ENCODE measurements at places on chromosomes 7 and 10. TPM values are rescaled to one million over a fixed set of nuclear protein-coding genes. Genes with fewer than 3 reads are reported as not detected.

GRCh38 chr7:7564323-7564780 is 2.3 kb upstream of the MIOS start:
- peak; percentile 89 for DNase-seq

DNA sequence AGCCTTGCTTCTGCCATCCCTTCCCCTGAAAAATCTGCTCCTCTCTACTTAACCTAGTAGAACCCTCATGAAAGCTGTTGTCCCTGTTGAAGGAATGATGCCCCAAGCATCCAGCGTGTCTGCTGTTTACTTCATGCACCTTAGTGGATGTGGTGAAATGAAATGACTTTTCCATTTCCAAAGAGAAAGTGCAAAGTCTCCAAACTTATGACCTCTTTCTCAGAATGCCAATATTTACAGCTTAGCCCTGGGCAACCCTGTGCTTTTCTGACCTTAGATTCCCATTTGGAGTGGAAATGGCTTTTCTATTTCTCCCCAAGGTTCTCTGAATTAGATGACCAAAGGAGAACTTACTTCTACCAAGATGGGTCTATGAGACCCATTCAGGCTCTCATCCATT is 256.9 kb downstream of the KCNMA1 start:
- no peak for DNase-seq

DNA sequence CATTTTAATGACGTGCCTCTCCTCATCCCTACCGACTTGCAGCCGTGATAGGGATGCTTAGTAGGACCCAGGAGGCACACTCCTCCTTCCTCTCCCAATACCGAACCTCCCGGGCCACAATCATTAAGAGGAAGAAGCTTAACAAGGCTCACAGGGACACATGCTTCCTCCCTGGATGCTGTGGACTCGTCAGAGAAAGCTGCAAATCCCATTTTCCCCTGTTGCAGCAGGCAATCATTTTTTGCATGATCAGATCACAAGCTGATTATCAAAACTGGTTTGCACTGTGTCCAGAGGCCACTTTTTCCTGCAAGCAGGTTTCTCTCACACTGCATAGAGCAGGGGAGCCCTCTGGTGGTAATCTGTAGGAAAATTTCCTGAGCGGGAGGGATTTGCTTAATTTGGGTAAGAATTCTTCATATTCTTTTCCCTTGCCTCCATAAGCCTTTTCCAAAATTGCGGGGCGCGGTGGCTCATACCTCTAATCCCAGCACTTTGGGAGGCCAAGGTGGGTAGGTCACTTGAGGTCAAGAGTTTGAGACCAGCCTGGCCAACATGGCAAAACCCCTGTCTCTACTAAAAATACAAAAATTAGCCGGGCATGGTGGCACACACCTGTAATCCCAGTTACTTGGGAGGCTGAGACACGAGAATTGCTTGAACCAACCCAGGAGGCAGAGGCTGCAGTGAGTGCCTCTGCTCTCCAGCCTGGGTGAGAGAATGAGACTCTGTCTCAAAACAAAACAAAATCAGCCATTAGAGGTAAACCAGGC is 16.1 kb upstream of the LAMB4 start:
- DNase-seq = peak; percentile 86

GRCh38 chr7:77247206-77247850 is 47.7 kb upstream of the FGL2 start:
- DNase-seq = peak; percentile 78

- DNase-seq = no peak
Observed at GRCh38 chr7:116162254-116162653, 48.1 kb upstream of the TES start.

DNA sequence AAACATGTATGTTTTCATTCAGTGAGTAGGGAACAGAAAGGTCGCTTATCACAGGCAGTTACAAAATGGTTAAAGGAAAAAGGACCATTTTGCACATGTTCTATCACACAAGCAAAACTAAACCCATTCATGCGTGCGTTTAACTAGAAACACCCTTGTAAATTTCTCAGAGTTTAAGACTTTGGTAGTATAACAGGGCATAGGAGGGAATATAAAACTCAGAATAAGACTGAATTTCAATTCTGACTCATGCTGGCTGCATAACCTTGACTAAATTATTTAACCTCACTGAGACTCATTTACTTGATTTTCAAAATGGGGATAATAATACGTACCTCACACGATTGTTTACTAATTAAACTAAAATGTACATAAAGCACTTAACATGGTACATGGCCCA is 243.8 kb upstream of the PTN start:
- no peak for DNase-seq

DNA sequence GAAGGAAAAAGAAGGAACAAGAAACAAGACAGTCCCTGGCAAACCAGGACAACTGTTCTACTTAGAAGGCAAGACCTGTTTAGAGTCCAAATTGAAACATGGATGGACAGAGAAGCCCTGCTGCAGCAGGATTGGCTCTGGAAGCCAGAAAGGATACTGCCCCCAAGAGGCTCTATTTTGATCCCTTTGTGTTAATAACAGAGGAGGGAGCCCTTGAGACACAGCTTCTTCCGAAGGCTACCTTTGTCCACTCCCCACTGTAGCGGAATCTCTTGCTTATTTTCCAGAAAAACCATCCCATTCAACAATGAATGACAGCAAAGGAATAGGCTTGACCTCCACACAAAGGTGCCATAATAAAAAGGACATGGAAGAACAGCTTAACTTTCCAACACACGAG is 120.3 kb upstream of the FOXK1 start:
- no peak for DNase-seq

- DNase-seq = peak; percentile 35
Observed at GRCh38 chr7:150317748-150318444, 5.3 kb upstream of the LRRC61 start.

DNA sequence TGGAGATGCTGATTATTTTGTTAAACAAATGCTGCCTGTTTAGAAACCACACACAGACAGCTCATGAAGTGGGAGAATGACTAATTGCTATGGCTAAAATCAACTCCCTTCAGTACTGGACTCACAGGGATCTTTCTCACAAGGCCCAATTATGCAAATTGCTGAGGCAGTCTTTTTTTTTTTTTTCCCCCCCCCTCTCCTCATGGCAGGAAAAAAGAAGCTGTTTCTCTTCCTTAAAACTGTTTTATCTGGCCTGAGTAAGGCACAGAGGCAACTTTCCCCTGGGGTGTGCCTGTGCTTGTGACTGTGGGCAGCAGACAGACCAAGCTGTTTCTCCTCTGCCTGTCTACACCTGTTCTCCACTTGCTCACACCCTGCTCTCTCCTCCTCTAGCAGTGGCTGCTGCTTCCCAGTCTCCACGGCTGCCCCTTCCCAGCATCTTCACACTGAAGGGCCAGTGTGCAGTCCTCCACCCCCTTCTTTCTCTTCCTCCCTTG is 65.4 kb upstream of the STEAP1B start:
- peak; percentile 83 for DNase-seq

DNA sequence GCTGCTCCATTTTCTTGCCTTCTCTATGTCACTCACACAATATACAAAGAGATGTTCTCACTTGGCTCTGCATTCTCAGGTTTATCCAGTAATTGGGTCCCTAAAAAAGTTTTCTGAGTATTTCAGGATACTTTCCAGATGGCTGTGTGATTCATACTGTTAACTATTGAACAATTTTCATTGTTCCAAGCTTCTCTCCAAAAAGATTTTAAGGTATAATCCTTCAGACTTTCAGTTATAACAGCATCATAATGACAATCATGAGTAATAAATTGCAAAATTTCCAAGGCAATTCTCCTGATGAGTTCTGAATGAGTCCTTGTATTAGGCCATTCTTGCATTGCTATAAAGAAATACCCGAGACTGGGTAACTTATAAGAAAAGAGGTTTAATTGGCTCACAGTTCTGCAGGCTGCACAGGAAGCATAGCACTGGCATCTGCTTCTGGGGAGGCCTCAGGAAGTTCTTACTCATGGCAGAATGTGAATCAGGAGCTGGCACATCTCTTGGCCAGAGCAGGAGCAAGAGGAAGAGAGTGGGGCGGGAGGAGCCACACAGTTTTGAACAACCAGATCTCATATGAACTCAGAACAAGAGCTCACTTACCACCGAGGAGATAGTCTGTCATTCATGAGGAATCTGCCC is 148.1 kb downstream of the SLC16A9 start:
- DNase-seq = peak; percentile 79

- DNase-seq = peak; percentile 87
Observed at GRCh38 chr10:22655312-22655981, 58.9 kb downstream of the PIP4K2A start.

GRCh38 chr7:28626624-28627262 is 214.4 kb downstream of the CREB5 start:
- DNase-seq = peak; percentile 71

DNA sequence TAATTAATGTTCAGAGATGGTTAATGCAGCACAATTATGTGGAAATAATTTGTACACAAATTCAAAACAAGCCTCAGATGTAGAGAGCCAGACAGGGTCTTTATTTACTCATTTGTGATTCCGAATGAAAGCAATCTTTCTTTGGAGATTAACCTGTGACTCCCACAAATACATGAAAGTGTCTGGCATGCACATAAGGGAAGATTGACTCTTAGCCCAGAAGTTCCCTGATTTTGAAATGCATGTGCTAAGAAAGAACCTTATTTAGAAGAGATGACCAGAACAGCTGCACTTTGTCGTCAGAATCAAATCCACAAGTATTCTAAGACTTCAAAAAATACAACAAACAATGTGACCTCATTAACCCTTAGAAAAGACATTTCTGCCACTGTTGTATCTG is 45.1 kb downstream of the RNLS start:
- peak; percentile 28 for DNase-seq

DNA sequence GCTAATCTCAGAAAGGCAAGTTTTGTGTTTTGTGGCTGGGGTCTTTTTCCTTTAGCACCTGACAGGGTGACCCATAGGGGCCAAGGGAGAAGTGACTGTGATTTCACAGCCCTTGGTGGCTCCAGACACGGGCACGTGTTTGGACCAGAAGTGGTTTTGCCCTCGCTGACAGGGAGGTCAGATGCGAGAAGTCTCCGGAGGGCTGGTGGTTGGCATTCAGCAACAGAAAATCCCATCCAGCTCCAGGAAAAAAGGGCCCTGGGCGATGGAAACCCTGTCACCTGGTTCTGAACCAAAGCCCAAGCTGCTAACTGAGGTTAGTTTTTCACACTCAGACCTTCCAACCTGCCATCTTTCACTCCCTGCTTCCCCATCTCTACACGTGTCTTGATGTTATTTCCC is 272.9 kb downstream of the TRIL start:
- no peak for DNase-seq

DNA sequence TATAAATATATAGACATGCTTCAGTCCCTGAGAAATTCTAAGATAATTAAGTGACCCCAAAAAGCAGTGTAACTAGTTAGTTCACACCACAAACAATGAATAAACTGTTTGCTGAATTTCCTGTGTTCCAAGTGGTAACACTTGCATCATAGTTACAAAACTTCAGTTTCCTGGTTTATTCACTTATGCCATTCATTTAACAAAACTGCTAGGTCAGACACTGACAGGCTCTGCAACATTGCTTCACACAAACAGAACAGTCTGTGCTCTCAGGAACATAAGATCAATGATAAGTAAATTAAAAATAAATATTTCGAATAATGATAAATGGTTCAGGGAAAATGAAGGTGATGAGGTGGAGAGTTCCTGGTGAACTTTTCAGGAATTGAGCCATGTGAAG is 133.3 kb upstream of the NAMPT start:
- DNase-seq = peak; percentile 37

- no peak for DNase-seq
Observed at GRCh38 chr7:36710186-36710791, 14.0 kb downstream of the AOAH start.

- DNase-seq = no peak
Observed at GRCh38 chr7:41581041-41581440, 121.8 kb downstream of the INHBA start.

- peak; percentile 81 for DNase-seq
Observed at GRCh38 chr7:129882531-129882930, 70.2 kb downstream of the UBE2H start.

DNA sequence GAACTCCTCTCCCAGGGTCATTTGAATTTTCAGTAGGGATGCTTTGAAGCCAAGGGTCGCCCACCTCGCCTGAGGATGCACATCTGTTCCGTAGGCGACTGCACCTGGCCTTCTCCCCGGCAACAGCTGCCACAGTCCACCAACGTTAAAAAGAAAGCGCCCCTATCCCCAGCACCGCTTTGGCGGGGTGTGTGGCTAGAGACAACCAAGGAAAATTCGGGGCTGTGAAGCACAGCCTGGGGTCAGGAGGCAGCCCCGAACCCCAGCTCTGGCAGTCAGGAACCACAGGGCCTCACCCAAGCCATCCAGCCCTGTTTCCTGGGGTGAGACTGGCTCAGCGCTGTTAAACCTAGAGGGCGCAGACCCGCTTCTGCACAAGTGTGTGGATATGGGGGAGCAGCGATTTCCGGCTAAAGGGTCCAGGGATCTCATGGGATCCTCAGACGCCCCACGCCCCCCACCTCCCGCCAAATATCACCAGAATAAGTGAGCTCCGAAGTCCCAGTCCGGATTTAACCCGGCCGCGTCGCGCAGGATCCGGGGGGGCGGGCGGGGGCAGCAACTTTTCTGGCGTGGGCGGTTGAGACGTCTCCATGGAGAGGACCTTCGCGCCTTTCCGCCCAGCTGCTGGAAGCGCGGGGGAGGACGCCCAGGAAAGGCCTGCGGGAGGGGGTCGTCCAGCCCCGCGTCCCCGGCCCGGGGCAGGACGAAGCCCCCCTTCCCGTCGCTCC is 822 bp downstream of the ZC3HAV1L start:
- peak; percentile 69 for DNase-seq

DNA sequence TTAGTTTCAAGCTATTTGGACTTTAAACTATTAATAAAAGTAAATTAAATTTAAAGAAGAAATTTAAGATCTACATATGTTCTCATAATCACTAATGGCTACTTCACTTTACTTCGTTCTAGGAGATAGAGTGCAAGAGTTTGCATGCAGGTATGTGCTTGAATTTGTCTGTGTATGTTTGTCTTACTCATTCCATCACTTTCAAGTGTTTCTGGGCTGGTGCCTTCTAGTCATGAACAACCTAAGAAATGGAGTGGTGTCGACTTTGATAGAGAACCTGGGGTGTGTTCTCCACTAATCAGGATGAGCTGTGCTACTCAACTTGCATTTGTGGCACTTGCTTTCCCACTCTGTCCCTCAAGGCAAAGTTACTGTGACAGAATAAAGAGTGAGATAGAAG is 169.9 kb downstream of the KCND2 start:
- DNase-seq = no peak

- no peak for DNase-seq
Observed at GRCh38 chr10:1809139-1809741, 71.9 kb upstream of the ADARB2 start.

The GPR15LG gene
- not detected for polyA plus RNA-seq

The SLIT1 gene
- 0.04 TPM for polyA plus RNA-seq

The RBP4 gene
- polyA plus RNA-seq = 0.90 TPM

The TCERG1L gene
- polyA plus RNA-seq = not detected

The AZGP1 gene
- not detected for polyA plus RNA-seq

The ZNF37A gene
- 8.3 TPM for polyA plus RNA-seq

The ADAP1 gene
- polyA plus RNA-seq = 0.51 TPM

The SFTPA1 gene
- polyA plus RNA-seq = not detected

The CPA4 gene
- polyA plus RNA-seq = 11.9 TPM

The KCND2 gene
- 0.23 TPM for polyA plus RNA-seq

The FXYD4 gene
- not detected for polyA plus RNA-seq

The POLR2J2 gene
- polyA plus RNA-seq = 2.0 TPM

The OPN4 gene
- polyA plus RNA-seq = not detected

The ADRA2A gene
- 18.9 TPM for polyA plus RNA-seq

The ARHGAP19 gene
- 1.9 TPM for polyA plus RNA-seq

All from GM23248 (cell line).